Kidney (tissue), 22 donors: ENCODE measurements at places on chromosomes 4 and X. TPM values are rescaled to one million over a fixed set of nuclear protein-coding genes. Genes with fewer than 3 reads are reported as not detected.

GRCh38 chrX:109785053-109785452 lies 52.0 kb upstream of the ACSL4 start:
- no peak overlapping the region for H3K27ac ChIP-seq
- H3K4me1 ChIP-seq = no peaks in the 10 kb centered on the region
- DNase-seq = no peak
- no peaks in the 10 kb centered on the region for H3K36me3 ChIP-seq
- H3K27me3 ChIP-seq = no peaks in the 10 kb centered on the region

DNA sequence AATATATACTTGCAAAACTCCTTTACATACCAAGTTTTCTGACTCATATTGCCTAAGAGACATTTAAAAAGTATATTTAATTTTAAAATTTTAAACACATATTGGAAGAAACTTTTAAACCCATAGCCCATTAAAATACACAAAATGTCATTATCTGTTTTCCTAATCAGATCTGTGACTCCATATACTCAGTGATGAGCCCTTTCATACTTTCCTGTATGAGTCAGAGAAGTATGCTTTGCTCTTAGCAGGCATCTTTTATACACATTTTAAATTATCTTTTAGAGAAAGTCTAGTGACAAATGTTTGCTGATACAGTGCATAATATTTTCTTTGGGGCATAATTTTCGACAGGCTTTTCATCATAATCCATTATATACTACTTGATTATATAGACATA lies 26.4 kb downstream of the SPIN3 start:
- no peaks in the 10 kb centered on the region for H3K4me1 ChIP-seq
- no peak overlapping the region for H3K4me3 ChIP-seq
- no peak for DNase-seq
- peaks cover 9% of the 10 kb centered on the region for H3K27me3 ChIP-seq
- no peak overlapping the region for H3K27ac ChIP-seq

GRCh38 chr4:167550021-167550420 lies 315.7 kb upstream of the SPOCK3 start:
- no peak for DNase-seq
- no peaks in the 10 kb centered on the region for H3K36me3 ChIP-seq
- no peaks in the 10 kb centered on the region for H3K4me1 ChIP-seq
- H3K27ac ChIP-seq = no peak overlapping the region
- H3K27me3 ChIP-seq = no peaks in the 10 kb centered on the region

The TIGD4 gene
- 1.1 TPM for total RNA-seq

GRCh38 chr4:8157944-8158709 lies 486 bp downstream of the ABLIM2 start:
- H3K4me1 ChIP-seq = peaks cover 9% of the 10 kb centered on the region
- H3K27ac ChIP-seq = no peak overlapping the region
- no peaks in the 10 kb centered on the region for H3K36me3 ChIP-seq

DNA sequence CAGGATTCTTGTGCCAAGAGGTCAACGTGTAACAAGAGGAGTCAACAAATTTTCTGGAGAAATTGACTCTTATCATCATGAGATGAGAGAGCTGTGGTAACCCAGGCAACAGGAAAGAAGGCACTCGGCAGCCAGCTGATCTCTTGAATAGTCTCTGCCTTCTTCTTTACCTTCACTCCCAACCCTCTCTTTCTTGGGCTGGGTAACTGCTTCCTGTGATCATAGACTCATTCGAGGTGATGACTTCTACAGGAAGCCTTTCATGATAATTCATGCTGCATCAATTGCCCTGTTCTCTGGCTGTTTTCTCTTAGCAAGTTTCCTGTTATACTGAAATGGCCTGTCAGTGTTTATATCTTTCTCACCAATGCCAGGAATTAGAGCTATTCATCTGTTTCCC lies 70.8 kb upstream of the FSTL5 start:
- no peaks in the 10 kb centered on the region for H3K27me3 ChIP-seq
- H3K27ac ChIP-seq = no peak overlapping the region
- DNase-seq = no peak
- H3K4me3 ChIP-seq = no peak overlapping the region

The DCAF8L2 gene
- not detected for total RNA-seq

DNA sequence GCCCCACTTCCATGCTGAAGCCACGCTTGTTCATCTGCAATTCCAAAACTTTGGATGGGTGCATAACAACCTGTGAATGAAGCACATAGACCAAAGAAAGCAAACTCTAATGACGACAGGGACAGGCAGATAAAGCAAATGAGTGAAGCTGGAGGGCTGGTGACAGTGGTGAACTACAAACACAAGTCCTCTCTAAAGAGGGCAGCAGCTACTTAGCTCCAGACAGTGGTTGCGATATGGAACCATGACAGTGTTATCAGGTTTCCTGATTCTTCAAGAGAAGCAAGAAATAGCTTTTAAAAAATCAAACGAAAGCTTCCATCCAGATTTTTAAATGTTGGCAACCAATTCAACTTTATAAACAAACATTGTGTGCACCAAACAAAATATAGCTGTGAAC lies 23.8 kb downstream of the NOX1 start:
- DNase-seq = no peak
- H3K27ac ChIP-seq = no peak overlapping the region
- H3K4me1 ChIP-seq = no peaks in the 10 kb centered on the region

- H3K4me1 ChIP-seq = no peaks in the 10 kb centered on the region
- DNase-seq = no peak
- no peaks in the 10 kb centered on the region for H3K36me3 ChIP-seq
- H3K27ac ChIP-seq = no peak overlapping the region
- H3K27me3 ChIP-seq = no peaks in the 10 kb centered on the region
Measured at GRCh38 chr4:71020611-71021010, 27.2 kb downstream of the DCK start.

DNA sequence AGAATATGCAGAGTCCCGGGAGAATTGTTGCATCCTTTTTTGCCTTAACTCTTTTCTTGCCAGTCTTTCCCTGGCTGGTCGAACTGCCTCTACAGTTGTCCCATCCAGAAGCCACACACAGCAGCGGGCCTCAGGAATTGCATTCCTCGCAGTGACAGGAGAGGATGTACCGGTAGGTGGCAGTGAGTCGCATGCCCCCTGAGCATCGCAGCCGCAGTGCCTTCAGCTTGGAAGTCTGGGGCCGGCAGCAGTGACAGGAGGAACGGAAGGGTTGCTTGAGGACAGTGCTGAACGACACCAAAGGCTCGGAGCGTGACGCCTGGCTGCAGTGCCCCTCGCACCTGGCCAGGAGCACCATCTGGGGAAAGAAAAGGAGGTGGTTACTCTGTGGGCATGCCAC lies 23.5 kb downstream of the NDP start:
- DNase-seq = peak; percentile 73
- no peaks in the 10 kb centered on the region for H3K27me3 ChIP-seq
- no peaks in the 10 kb centered on the region for H3K4me1 ChIP-seq
- no peak overlapping the region for H3K27ac ChIP-seq
- H3K4me3 ChIP-seq = no peak overlapping the region

The COL4A6 gene
- 3.3 TPM for total RNA-seq

The MED28 gene
- total RNA-seq = 45.2 TPM

- DNase-seq = no peak
- no peaks in the 10 kb centered on the region for H3K27me3 ChIP-seq
- H3K4me3 ChIP-seq = no peak overlapping the region
- no peak overlapping the region for H3K27ac ChIP-seq
Measured at GRCh38 chr4:118712872-118713271, 27.7 kb downstream of the METTL14 start.

DNA sequence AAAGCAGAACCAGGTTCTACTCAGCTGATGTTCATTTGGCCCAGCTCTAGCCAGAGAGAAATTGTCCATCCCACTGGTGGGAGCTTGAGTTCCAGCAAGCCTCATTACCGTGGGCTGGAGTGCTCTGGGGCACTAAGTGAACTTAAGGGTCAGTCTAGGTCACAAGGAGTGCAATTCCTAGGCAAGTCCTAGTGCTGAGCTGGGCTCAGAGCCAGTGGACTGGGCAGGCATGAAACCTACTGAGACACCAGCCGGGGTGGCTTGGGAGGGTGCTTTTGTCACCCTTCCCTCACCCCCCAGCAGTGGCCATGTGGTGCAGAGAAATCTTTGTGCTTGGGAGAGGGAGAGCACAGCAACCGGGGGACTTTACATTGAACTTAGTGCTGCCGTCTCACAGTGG lies 39.4 kb downstream of the GSX2 start:
- H3K4me3 ChIP-seq = no peak overlapping the region
- no peaks in the 10 kb centered on the region for H3K4me1 ChIP-seq
- no peaks in the 10 kb centered on the region for H3K27me3 ChIP-seq
- H3K36me3 ChIP-seq = no peaks in the 10 kb centered on the region

GRCh38 chrX:67777148-67777547 lies 233.3 kb downstream of the AR start:
- peaks cover 4% of the 10 kb centered on the region for H3K4me1 ChIP-seq
- H3K27me3 ChIP-seq = no peaks in the 10 kb centered on the region
- no peaks in the 10 kb centered on the region for H3K36me3 ChIP-seq
- no peak overlapping the region for H3K27ac ChIP-seq
- H3K4me3 ChIP-seq = no peak overlapping the region

- H3K36me3 ChIP-seq = no peaks in the 10 kb centered on the region
- no peaks in the 10 kb centered on the region for H3K4me1 ChIP-seq
- DNase-seq = peak; percentile 97
- H3K4me3 ChIP-seq = peak overlapping the region; percentile 82
Measured at GRCh38 chrX:154371017-154371788, 3.2 kb downstream of the FLNA start.

The NSDHL gene
- total RNA-seq = 14.3 TPM

DNA sequence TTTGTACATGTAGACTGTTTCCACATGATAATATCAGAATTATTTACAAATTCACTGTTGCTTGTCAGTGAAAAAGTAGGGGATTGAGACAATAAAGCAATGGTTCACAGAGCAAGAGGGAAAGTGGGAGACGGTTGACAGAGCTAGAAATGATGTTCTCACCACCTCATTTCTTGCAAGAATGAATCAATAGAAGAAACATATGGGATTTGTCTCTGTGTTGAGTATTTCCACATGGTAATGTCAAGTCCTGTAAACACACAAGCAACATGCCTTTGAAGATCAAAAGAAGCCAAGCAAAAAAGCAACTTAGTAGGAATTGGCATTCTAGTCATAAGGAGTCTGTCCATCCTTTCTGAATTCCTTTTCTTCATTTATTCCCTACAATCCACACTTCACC lies 1806.6 kb upstream of the AGA start:
- no peaks in the 10 kb centered on the region for H3K4me1 ChIP-seq
- no peaks in the 10 kb centered on the region for H3K27me3 ChIP-seq
- no peaks in the 10 kb centered on the region for H3K36me3 ChIP-seq
- no peak for DNase-seq
- no peak overlapping the region for H3K27ac ChIP-seq
- H3K4me3 ChIP-seq = no peak overlapping the region

DNA sequence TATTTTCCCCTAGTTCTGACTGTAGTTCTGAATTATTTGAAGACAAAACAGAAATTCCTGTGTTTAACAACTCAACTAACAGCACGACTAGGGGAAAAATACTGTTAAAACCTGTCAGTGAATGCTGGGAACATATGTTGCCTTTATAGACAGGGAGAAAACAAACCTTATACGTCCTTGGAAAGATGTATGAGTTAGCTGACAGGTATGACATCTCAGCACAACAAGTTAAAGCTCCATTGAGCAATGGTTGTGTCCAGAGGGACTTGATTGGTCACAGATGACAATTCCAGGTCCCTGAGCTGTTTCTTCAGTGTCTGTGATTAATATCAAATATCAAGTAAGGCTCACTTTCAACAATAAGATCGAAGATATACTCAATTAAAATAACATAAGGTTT lies 58.2 kb upstream of the DDIT4L start:
- no peaks in the 10 kb centered on the region for H3K36me3 ChIP-seq
- no peaks in the 10 kb centered on the region for H3K27me3 ChIP-seq
- no peaks in the 10 kb centered on the region for H3K4me1 ChIP-seq
- H3K27ac ChIP-seq = no peak overlapping the region
- H3K4me3 ChIP-seq = no peak overlapping the region
- DNase-seq = no peak

DNA sequence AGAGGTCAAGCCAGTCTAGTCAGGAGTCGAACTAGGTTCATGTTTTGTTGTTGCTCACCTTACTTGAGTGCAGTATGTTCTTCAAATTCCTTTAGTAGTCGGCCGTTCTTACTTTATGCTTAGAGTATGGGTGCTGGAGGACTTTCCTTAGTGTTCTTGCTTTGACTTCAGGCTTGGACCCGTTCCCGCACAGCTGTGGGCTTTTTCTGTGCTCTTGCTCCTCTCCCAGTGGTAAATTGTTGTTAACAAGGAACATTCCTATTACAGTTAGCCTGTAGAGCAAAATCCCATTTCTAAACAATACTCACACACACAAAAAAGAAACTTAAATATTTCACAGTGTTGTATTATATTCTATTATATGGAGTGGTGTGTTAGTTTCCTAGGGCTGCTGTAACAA lies 113.5 kb downstream of the RAP1GDS1 start:
- H3K36me3 ChIP-seq = no peaks in the 10 kb centered on the region
- H3K27ac ChIP-seq = no peak overlapping the region
- no peaks in the 10 kb centered on the region for H3K4me1 ChIP-seq
- no peak overlapping the region for H3K4me3 ChIP-seq
- no peak for DNase-seq

- no peaks in the 10 kb centered on the region for H3K27me3 ChIP-seq
- no peaks in the 10 kb centered on the region for H3K4me1 ChIP-seq
- H3K36me3 ChIP-seq = no peaks in the 10 kb centered on the region
- DNase-seq = peak; percentile 29
- H3K27ac ChIP-seq = no peak overlapping the region
Measured at GRCh38 chrX:29090811-29091210, 503.6 kb downstream of the IL1RAPL1 start.

- H3K27ac ChIP-seq = no peak overlapping the region
- no peaks in the 10 kb centered on the region for H3K36me3 ChIP-seq
- DNase-seq = no peak
- H3K4me1 ChIP-seq = no peaks in the 10 kb centered on the region
Measured at GRCh38 chrX:140040386-140040785, 75.1 kb upstream of the CXorf66 start.

- no peaks in the 10 kb centered on the region for H3K27me3 ChIP-seq
- H3K4me3 ChIP-seq = no peak overlapping the region
- no peaks in the 10 kb centered on the region for H3K36me3 ChIP-seq
- H3K27ac ChIP-seq = no peak overlapping the region
Measured at GRCh38 chr4:26206999-26207398, 113.8 kb upstream of the RBPJ start.

DNA sequence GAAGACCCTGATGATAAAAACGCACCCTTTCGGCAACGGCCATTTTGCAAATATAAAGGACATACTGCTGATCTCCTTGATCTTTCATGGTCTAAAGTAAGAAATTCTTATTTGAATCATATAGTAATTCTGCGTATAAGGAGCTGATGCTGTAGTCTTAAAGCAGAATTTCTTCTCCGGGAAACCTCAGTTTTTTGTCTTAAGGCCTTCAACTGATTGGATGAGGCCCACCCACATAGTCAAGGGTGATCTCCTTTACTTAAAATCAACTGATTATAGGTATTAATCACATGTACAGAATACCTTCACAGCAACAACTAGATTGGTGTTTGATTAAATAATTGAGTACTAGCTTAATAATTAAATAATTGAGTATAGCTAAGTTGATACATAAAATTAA lies 62.8 kb upstream of the DOCK11 start:
- no peak for DNase-seq
- H3K4me3 ChIP-seq = no peak overlapping the region
- H3K27ac ChIP-seq = no peak overlapping the region
- H3K4me1 ChIP-seq = no peaks in the 10 kb centered on the region
